ENCODE measurements at places on chromosomes 3 and 15. TPM values are rescaled to one million over a fixed set of nuclear protein-coding genes. Genes with fewer than 3 reads are reported as not detected.
A peak's percentile ranks its signal among the peaks of the same experiment; 100 is the strongest.

The NOX5 gene
- not detected for total RNA-seq

The TMEM207 gene
- not detected for total RNA-seq

DNA sequence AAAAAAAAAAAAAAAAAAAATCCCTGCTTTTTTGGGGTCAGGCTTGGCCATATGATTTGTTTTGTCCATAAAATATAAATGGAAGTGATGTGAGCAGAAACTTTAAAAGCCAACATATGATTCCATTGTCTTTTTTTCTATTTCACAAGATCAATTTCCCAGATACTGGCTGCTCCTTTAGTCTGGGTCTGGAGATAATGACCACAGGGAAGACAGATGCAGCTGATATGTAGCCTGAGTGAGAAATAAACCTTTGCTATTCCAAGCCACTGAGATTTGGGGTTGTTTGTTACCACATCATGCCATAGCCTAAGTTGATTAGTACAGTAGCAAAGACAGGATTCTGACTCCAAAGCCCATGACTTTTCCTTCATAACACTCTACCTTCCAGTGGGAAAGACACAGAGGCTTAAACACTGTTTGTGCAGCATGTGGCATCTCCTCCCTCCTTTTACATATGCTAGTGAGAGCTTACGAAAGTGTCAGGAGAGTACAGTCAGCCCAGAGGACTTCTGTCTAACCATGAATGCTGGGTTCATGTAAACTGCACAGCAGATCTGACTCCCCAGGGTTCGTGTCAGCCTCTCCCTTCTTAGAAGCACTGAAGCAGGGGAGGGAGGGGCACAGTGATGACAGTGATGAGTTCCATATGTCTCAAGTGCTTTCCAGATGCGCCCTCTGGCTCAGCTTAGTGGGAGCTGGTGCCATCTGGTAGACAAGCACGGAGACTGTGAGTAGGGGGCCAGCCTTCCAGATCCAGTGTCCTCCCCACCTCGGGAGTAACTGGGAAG lies 36.7 kb upstream of the SLC7A14 start:
- H3K36me3 ChIP-seq = no peaks in the 10 kb centered on the region
- H3K4me3 ChIP-seq = no peak overlapping the region
- H3K4me1 ChIP-seq = no peaks in the 10 kb centered on the region
- no peaks in the 10 kb centered on the region for H3K27me3 ChIP-seq

DNA sequence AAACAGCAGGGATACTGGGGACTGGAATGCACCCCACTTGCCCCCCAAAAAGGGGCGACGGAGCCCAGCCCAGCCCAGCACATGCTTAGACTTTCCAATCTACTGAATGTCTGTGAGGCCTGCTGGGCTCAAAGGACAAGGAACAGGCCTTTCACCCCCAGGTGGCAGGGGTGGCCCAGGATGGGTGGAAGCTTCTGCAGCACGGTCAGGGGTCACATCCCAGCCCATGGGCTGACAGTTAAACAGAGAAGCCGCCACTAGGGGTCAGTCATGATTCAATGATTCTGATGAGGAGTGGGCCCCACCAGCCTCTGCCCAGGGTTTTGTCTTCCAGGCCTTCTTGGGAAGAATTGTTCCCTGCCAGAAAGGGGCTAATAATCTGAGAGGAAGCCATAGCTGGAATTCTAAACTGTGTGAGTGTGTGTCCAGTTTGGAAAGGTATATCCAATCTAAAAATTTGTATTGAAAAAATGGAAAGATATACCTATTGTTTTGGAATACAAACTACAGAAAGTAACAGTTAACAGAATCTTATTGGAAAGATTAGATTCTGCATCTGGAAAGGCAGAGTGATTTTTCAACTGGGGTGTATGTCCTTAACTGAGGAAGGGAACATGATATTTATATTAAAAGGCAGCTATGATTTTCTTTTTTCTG lies 2.2 kb downstream of the CHRNB4 start:
- no peaks in the 10 kb centered on the region for H3K36me3 ChIP-seq
- peaks cover 8% of the 10 kb centered on the region for H3K27me3 ChIP-seq
- no peak overlapping the region for H3K4me3 ChIP-seq
- peak; percentile 27 for DNase-seq

GRCh38 chr3:195246581-195246995 lies 24.4 kb downstream of the XXYLT1 start:
- no peaks in the 10 kb centered on the region for H3K27me3 ChIP-seq
- H3K36me3 ChIP-seq = no peaks in the 10 kb centered on the region
- no peak overlapping the region for H3K4me3 ChIP-seq
- no peak for DNase-seq

GRCh38 chr15:25892126-25892525 lies 29.0 kb upstream of the ATP10A start:
- no peaks in the 10 kb centered on the region for H3K27me3 ChIP-seq
- H3K27ac ChIP-seq = no peak overlapping the region
- H3K36me3 ChIP-seq = no peaks in the 10 kb centered on the region
- H3K4me3 ChIP-seq = no peak overlapping the region
- H3K4me1 ChIP-seq = no peaks in the 10 kb centered on the region

DNA sequence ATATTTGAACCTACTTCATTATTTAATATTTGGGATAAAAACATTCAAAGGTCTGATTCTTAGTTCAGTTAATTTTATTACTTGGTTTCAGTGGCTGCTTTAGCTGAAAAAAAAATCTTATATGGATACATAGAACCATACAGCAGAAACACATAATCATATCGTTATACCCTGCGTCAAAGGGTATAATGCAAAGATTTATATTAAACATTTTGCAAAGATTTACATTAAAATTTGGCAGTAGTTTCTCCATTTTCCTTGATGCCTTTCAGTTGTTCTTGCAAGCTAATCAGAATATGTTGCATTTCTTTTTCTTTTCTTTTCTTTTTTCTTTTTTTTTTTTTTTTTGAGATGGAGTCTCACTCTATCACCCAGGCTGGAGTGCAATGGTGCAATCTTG lies 31.4 kb downstream of the CLDN11 start:
- no peaks in the 10 kb centered on the region for H3K36me3 ChIP-seq
- no peaks in the 10 kb centered on the region for H3K27me3 ChIP-seq
- no peak for DNase-seq
- no peak overlapping the region for H3K27ac ChIP-seq

- peaks cover 81% of the 10 kb centered on the region for H3K4me1 ChIP-seq
- DNase-seq = no peak
- no peaks in the 10 kb centered on the region for H3K36me3 ChIP-seq
- H3K4me3 ChIP-seq = no peak overlapping the region
- H3K27ac ChIP-seq = no peak overlapping the region
Measured at GRCh38 chr3:66487465-66487864, 13.4 kb downstream of the LRIG1 start.

- peaks cover 4% of the 10 kb centered on the region for H3K36me3 ChIP-seq
- DNase-seq = no peak
- H3K4me3 ChIP-seq = no peak overlapping the region
Measured at GRCh38 chr15:58999694-59000093, 12.2 kb downstream of the RNF111 start.

DNA sequence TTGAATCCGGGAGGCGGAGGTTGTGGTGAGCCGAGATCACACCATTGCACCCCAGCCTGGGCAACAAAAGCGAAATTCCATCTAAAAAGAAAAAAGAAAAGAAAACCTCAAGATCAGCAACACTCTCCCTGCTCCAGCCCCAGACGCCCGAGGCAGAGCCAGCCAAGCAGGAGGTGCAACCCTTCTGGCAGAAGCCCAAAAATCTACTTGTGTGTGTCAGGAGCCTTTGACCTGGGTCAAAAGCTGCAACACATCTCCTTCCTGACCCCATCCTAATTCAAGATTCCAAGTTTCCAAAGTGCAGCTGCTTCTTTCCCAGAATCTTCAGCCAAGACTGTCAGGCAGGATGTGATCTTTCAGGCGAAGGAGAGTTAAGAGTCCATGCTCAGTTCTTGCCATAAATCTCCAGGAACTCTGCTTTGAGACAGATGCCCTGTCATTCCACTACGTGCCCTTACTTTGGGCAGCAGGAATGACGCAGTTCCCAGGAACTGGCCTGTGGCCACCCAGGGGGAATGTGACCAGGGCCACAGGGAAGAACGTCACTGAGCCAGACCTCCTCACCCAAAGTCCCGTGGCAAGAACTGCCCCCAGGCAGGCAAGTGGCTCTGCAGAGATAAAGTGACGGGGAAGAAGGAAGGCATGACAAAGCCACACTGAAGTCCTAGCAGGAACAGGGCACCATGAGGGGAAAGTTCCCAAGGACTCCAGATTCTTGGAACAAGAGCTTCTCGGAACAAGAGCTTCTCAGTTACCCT lies 39.4 kb downstream of the SH3BP5 start:
- H3K27me3 ChIP-seq = no peaks in the 10 kb centered on the region
- H3K27ac ChIP-seq = peak overlapping the region; percentile 43
- H3K4me3 ChIP-seq = no peak overlapping the region
- H3K36me3 ChIP-seq = no peaks in the 10 kb centered on the region
- DNase-seq = peak; percentile 10

DNA sequence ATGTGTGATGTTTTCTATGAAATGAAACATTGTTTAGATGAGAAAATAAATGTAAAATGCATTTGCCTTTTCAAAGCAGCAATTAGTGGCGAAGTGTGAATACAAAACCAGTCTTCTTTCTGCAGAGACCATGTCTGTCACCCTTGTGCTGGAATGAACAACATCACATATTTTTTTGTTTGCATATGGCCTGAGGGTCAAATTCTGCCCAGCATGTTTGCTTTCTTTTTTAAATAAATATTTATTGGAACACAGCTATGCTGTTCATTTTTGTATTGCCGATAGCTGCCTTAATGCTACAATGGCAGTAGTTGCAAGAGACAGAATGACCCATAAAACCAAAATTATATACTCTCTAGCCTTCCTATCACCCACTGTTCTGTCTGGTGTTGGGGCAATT lies 75.3 kb upstream of the SNRPN start:
- H3K36me3 ChIP-seq = no peaks in the 10 kb centered on the region
- no peak for DNase-seq
- H3K4me1 ChIP-seq = no peaks in the 10 kb centered on the region
- H3K4me3 ChIP-seq = no peak overlapping the region
- no peaks in the 10 kb centered on the region for H3K27me3 ChIP-seq
- no peak overlapping the region for H3K27ac ChIP-seq
